ENCODE measurements at places on chromosomes 6 and 20.

- no peak for DNase-seq
Measured at GRCh38 chr6:53375847-53376246, 27.1 kb upstream of the ELOVL5 start.

DNA sequence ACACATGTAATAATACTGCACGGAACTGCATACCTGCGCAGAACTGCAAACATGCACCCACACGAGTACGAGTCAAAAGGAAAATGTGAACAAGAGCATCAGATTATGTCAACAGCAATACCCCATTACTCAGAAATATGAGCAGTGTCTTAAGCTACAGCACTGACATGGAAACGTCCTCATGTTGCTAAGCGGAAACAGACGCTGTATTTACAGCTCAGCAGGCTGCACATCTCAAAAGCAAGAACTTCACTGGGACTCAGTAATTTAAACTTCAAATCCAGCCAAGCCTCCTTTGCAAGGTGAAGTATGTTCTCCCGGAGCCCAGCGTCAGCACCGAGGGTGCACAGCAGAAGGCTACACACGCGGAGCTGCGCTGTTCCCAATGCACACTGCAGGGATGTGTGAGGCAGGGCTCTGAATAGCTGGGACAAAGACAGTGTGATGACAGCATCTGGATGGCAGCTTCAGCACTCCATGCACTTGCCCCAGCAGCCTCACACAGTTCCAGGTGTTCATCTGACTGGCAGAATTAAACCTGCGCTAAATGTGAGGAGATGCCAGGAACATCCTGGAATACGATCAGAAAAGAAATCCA, 202.8 kb downstream of the WDR27 start:
- no peak for DNase-seq

DNA sequence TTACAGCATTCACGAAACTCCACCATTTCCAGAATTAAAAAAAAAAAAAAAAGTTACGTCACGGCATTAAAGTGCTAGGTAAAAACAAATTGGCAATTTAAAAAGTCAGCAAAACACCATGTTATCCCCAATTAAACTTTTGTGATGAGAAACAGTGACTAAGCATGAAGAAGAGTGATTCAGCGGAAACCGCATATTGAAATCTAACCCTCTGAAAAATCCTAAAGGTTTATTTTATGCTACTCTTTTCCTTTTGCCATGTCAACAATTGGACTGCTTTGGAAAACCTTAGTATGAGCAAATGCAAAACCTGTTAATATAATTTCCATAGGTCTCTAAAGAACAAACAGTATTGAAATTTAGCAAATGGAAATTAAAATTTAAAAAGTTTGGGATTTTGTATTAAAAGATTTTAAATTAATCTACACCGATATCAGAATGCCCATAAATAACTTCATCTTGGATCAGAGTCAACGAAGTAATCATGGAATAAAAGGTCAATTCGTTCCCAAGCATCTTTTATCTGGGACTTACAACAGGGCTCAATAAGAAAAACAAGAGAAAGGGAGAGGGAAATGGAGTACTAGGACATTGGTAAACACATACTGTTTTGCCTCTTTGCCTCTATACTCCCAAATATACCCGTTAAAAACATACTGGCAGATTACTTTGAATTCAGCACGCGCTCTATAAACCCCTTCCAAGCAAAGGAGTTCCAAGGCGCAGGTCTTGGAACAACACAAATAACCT, 1.1 kb downstream of the FBXO30 start:
- DNase-seq: no peak

DNA sequence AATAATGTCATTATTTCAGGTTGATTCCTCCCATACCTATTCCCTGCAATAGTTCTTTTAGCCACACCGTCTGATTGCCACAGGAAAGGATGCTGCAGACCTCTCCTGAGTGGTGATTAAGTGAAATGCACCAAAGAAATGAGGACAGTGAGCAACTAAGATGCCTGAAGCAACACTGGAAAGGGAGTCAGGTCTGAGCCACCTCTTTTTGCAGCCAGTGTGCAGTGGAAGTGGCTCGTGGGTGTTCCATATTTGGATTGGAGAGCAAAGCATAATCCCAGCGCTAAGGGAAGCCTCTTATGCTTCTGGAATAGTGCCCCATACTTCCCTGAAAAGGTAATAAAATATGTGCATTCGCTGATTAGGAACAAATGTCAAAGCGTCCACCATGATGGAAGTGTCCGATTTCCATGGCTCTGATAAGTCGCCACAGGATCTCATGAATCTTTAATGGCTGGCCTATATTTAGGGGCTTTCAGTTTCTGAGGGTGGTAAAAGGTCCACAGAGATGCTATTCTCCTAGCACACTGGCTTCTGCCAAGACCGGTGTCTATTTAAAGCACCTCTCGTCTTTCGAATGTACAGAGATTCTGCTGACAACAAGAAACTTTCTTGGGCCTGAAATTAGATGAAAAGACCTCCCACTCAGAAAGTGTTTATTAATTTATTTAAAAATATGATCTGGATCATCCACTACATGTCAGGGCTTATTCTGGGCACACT, 253.9 kb downstream of the SLC24A3 start:
- DNase-seq: no peak

DNA sequence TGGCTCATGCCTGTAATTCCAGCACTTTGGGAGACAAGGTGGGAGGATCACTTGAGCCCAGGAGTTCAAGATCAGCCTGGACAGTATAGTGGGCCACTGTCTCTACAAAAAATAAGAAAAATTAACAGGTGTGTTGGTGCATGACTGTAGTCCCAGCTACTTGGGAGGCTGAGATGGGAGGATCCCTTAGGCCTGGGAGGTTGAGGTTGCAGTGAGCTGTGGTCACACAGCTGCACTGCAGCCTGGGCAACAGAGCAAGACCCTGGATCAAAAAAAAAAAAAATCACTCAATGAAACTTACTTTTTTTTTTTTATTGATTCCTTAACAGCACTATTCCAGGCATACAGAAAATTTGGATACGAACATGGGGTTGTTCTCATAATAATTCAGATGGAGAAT, 14.0 kb downstream of the CDKAL1 start:
- DNase-seq: no peak

DNA sequence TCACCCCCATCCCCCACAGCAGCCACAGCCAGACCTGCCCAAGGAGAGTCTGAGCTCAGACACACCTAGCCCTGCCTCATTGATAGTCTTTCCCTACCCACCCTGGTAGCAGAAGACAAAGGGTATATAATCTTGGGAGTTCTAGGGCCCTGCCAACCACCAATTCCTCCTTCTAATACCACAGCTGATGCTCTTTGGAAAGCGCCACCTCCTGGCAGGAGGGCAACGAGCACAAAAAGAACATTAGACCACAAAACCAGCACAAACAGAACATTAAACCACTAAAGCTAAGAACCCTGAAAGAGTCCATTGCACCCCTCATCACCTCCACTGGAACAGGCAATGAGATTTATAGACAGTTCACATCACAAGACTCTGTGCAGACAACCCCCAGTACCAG, 195.8 kb upstream of the FUT9 start:
- no peak for DNase-seq

GRCh38 chr6:28203201-28203600, 21.9 kb upstream of the ZSCAN9 start:
- no peak for DNase-seq

DNA sequence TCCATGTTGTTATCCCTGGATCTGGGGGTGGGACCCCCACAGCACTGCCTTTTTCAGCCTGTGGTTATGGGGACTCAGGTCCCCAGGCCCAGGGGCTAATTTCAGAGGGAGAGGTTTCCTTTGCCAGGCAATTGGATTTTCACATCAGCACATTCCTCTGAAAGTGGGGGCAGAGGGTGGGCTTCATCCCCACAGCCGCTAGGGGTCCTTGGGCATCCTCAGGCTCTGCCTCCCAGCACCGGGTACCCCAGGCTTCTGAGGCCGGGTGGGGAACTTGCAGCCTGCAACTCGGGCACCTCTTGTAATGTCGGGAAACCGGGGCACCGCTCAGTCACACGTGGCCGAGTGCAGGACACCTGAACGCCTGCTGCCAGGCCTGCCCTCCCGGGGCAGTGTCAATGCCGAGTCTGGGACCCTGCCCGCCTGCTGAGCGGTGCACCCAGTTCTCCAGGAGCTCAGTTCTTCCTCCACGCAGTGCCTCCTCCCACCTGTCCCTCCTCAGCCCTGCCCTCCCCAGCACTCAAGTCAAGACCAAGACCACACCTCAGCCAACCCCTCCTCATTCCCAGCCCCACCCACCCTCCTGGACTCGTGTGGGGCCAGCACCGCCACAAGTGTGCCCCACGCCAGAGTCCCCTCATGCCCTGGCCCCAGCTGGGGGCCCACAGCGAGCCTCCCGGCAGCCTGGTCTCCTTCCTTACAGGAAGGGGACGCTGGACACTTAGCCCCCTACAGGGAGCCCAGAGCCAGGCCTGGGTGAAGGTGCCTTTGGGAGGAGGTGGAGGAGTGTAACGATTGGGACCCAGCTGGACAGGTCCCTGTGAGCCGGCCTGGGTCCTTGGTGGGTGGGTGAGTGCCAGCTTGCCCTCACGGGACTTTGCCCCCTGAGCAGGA, 8.8 kb upstream of the CHRNA4 start:
- no peak for DNase-seq

- DNase-seq: no peak
Measured at GRCh38 chr6:4804095-4804494, 27.9 kb downstream of the CDYL start.

DNA sequence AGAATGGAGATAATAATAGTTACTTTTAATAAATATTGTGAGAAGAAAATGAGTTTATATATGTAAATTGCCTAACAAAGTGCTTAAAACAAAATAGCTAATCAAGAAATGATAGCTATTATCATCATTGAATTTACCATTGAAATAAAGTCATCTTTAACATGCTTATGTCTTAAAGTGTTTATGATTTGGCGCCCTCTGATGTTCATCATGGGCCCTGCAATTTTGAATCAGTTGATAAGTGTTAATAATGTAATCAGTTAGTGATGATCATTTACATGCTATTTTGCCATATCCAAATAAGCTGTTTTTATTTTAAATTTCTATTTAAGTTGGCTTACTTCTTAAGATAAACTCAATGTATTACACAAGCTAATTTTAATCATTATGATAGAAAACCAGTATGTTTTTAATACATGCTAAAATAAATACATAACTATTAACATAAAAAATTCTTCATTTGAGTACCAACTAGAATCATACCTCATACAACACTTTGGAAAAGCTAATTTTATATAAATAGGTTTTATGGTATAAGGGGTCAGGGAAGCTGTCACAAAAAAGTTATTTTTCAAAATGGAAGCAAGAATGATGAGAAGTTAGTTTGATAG, 39.2 kb upstream of the TPD52L1 start:
- DNase-seq: peak; percentile 31

DNA sequence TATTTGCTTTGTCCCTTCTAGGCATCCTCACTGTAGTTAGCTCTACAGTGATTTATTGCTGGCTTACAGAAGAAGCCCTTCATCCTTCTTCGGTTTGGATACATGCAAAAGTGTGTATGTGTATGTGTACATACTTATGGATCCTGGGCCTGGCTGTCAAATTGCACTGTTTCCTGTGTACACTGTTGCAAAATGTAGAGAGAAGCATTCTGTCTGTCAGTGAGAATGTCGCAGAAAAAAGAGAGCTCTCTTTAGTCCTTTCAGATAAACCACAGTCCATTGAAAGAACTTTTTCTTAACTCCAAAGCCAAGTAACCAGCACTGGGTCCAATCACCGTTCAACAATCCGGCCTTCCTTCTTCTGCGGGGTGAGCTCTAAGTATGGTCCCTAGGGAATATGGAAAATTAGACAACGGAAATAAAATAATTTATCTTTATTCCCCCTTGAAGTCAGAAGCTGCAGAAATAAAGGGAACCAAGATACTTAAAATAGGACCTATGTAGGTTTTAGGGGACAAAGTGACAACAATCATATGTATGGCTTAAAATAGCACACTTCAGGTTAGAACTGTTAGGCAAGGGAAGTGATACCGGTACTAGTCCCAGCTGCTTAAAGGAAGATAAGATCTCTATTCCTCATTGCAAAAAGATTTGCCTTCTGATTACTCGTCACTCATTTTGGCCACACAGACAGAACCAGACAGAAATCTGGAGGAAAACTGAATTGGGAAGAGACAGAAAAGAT, 107.0 kb downstream of the CD83 start:
- DNase-seq: no peak

GRCh38 chr6:8435093-8435844, at the start of gene SLC35B3:
TSS of gene SLC35B3 (minus strand) at chr6:8435545.
- DNase-seq: peak; percentile 99

DNA sequence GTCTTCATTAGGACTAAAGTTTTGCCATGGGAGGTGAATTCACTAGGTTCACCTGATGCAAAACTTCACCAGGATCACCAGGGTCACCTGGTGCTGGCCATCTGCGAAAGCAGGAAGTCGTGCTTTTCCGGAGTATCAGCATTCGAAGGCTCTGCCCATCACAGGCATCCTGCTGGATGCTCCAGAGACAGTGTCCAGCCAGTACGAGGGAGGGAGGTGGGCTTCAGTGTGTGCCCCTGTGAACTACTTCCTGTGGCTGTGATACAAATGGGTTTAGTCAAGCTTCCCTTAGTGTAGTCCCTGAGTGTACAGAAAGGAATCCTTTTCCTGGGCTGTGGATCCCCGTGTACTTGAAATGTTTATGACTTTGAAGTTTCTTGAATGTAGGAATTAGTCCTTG, 3.4 kb upstream of the RPS6KA2 start:
- no peak for DNase-seq

GRCh38 chr6:155872961-155873360, 417.3 kb upstream of the NOX3 start:
- DNase-seq: no peak

GRCh38 chr20:45752746-45753145, 30.6 kb downstream of the SPINT4 start:
- DNase-seq: no peak

- no peak for DNase-seq
Measured at GRCh38 chr20:45552456-45552855, 5.3 kb upstream of the EPPIN start.

- no peak for DNase-seq
Measured at GRCh38 chr6:20334334-20334733, 67.3 kb upstream of the E2F3 start.

- no peak for DNase-seq
Measured at GRCh38 chr6:113556775-113557174, 300.4 kb upstream of the MARCKS start.

- DNase-seq: no peak
Measured at GRCh38 chr6:120355822-120356221, 978.5 kb downstream of the TBC1D32 start.

- DNase-seq: no peak
Measured at GRCh38 chr6:169165561-169166300, 87.9 kb downstream of the THBS2 start.

- DNase-seq: no peak
Measured at GRCh38 chr20:49677777-49678758, 35.6 kb downstream of the B4GALT5 start.

All from activated CD4-positive, alpha-beta T cell treated with anti-CD3 and anti-CD28 coated beads for 4 hours (primary cell).